ENCODE measurements at places on chromosomes 4 and X.
A peak's percentile ranks its signal among the peaks of the same experiment; 100 is the strongest.

GRCh38 chr4:2064276-2064991, 5.3 kb downstream of the NAT8L start:
- DNase-seq, result no peak

DNA sequence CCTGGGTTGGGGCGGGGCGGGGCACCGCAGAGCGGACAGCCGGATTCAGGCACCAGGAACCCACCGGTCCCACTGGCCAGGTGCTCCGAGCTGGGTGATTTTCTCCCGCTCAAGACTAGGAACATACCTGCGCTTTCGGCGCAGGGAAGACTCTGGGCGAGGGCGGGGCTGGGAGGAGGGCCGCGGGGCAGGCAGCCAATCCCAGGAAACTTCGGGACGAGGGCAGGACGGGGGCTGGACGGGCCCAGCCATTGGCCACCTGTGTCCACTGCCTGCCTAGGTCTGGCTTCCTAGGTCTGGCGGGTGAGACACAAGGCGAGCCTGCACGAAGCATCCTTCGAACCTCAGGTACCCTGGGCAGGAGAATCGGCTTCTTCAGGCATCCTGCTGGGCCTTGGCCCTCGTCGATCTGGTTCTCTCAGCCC, 274 bp upstream of the ERVMER34-1 start:
- DNase-seq, result no peak

DNA sequence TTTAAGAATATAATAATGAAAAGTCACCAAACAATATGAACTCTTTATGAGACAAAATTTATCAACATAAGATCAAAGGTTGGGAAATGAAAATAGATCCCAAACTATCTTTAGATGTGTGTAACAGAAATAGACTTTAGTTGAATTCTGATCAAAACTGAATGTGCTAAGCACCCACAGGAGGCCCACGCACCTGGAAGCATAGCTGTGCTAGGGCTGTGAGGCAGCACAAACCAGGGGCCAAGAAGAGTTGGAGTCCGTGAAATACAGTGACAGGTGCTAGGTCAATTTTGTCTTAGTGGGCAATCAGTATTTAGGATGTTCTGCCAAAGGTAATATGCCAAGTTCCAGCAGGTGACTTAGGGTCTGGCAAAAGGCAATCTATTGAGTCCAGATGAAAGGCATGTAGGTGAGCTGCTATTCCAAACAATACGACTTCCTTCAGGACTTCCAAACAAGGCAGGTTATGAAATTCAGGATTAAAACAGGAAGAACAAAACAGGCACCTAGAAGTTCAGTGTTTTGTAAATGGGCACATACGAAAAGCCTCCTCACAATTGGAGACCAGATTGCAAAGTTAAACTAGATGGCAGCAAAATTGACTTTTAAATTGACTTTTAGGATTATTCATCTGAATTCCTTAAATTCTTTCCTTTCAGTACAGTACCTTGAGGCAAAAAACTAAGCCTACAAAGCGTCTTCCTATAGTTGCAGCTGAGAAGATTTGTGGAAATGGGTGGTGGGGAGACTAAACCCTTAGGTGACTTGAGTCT, 4.7 kb upstream of the PCDH18 start:
- DNase-seq, result no peak

- peak; percentile 5 for DNase-seq
These were observed 83.3 kb downstream of the SNCA start for GRCh38 chr4:89753601-89754066.

GRCh38 chr4:92519727-92520126, 216.0 kb downstream of the GRID2 start:
- no peak for DNase-seq

GRCh38 chr4:41670530-41670929, 78.0 kb downstream of the PHOX2B start:
- peak; percentile 4 for DNase-seq

- no peak for DNase-seq
These were observed 36.0 kb upstream of the GABRA2 start for GRCh38 chr4:46425775-46426400.

DNA sequence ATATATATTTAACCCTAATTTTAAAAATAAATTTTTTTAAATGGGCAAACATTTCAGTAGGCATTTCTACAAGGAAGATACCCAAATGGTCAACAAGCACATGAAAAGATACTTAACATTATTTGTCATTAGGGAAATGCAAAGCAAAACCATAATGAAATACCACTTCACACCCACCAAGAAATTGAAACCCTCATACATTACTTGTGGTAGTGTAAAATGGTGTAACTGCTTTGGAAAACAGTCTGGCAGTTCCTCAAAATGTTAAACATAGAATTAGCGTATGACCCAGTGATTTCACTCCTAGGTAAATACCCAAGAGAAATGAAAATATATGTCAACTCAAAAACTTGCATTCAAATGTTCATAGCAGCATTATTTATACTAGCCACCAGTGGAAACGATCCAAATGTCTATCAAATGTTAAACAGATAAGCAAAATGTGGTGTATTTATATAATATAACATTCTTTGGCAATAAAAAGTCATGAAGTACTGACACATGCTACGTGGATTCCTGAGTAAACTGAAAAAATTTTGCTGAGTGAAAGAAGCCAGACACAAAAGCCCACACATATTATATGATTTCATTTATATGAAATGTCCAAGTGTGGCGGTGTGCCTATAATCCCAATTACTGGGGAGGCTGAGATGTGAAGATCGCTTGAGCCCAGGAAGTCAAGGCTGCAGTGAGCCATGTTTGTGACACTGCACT, 16.6 kb downstream of the TRIM2 start:
- no peak for DNase-seq

- no peak for DNase-seq
These were observed 35.3 kb upstream of the GPR173 start for GRCh38 chrX:53013291-53013690.

DNA sequence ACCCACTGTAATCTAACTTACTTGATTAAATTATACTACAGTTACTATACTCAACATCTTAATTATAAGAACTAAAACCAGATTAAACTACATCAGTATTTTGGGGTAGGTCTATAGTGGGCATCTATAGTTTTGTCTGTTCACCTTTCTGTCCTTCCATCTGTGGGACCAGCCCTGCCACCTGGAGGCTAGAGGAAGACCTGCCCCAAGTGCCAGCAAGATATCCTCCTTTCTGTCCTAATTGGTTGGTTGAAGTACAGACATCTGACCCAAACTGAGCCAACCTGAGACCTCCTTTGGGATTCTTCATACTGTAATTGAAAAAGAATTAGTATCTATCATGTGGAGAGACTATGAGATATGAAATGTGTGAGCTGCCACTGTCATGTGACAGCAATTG, 172.2 kb upstream of the TLL1 start:
- DNase-seq, result no peak

DNA sequence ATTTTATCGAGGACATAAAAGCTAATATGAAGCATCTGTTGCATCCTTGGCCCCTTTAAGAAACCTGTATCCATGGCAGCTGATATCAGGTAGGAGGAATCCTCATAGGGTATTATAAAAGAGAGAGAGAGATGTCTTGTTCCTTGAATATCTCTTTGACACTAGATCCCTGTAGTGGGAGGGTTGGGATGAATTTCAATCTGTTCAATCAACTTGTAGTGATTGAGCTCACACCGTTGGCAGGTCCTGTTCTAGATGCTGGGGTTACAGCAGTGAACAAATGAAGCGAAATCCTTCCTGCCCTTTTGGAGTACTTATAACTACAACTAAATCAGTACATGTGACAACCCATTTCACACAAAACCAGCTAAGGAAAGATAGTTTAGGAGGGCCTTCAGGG, 35.3 kb upstream of the GATB start:
- no peak for DNase-seq

GRCh38 chr4:120724656-120725055, 197.9 kb downstream of the PRDM5 start:
- no peak for DNase-seq

- no peak for DNase-seq
These were observed 91.7 kb downstream of the RFC1 start for GRCh38 chr4:39274503-39274902.

- DNase-seq, result no peak
These were observed 12.3 kb upstream of the IL21 start for GRCh38 chr4:122633211-122633610.

GRCh38 chr4:100302061-100303026, 112.1 kb upstream of the DDIT4L start:
- DNase-seq, result no peak

GRCh38 chr4:57607566-57608180, 497.5 kb upstream of the IGFBP7 start:
- DNase-seq, result no peak

- DNase-seq, result no peak
These were observed 162.3 kb upstream of the PSAPL1 start for GRCh38 chr4:7596918-7597606.

GRCh38 chr4:54863571-54864255, 206.0 kb downstream of the KIT start:
- no peak for DNase-seq

DNA sequence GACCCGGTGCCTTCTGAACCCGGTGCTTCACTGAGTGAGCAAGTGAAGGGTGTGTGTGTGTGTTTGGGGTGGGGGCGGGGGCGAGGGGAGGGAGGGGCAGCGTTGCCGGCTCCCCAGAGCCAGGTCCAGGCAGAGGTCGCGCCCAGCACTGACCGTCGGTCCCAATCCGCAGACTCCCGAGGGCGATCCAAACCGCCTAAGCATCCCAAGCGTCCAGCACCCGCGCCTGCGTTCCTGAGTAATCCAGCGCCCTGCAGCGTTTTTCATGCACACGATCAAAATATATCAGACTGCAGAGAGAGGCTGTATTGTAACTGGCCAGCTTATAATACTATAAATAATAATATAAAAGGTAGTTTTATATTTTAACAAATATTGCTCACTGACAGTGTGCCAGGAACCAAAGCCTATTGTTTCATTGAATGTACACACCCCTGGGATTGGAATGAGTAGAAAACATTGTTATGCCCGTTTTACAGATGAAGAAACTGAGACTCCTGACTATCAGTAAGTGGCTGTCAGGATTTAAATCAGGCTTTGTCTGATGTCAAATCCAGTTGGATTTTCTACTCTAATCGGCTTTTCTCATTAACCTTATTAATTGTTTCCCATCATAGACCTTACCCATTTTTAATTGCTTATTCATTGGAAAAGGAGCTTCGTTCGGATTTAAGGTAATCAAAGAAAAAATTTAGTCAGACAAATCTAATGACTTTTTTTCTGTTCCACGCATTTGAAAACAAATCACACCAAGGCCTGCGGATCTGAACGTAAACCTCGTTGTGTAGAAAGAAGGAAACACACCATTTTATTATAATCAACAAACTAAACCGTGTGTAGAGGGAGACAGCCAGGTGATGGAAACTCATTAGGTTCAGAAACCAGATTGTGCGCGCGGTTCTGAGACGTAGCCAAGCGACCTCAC, 4.0 kb upstream of the NKX3-2 start:
- no peak for DNase-seq
